ENCODE measurements at places on chromosomes 16 and 17.

DNA sequence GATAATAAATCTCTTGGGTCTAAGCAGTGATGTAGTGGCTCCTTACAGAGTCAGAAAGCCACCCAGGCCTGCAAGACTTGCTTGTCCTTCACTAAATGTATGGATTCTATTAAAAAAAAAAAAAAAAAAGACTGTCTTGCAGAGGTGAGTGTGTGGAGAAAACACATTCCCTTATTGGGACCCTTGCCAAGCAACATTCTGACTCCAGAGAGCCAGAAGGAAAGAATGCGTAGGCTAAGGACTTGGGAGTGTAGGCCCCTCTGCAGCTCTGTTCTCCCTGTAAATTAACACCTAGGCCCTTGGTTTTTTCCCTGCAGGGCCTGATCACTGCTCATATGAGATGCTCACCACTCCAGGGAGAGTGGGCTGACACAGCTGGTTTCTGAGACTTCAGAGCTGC, 17.8 kb downstream of the SCPEP1 start:
- H3K4me3 ChIP-seq: no peak overlapping the region
- DNase-seq: no peak
- no peaks in the 10 kb centered on the region for H3K36me3 ChIP-seq
- no peak overlapping the region for H3K27ac ChIP-seq
- no peaks in the 10 kb centered on the region for H3K27me3 ChIP-seq

DNA sequence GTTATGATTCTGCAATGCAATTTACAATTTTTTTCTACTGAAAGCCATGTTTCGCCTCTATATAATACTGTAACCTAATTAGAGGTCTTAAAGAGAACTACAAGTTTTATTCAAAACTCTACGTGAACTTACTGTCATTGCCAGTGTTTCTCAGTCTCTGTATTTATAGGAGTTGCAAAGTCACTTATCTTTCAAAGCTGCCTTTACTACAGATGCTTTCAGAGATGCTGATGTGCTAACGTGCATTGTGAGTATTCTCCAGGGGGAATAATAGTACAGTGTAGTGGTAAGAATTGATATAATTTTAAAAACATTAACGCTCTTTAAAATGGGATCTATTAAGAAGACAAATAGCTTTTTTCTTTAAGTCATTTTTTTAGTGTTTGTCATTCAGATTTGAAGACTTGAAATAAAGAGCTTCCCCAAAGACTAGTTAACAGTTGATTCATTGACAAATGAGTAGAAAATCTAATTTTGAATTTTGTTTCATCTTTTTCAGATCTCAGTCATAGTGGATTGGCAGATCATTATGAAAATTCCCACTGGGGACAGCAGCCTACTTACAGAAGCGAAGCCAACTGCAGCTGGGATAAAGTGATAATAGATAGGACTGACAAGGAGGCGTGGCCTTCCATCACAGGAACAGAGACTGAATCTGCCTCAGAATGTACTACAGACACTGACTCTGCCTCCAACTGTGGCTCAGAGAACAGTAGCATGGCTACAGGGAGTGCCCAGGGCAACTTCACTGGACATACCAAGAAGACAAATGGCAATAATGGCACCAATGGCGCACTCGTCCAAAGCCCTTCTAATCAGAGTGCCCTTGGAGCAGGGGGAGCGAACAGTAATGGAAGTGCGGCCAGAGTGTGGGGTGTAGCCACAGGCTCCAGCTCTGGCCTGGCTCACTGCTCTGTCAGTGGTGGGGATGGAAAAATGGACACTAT, 79.9 kb downstream of the TMC6 start:
- H3K4me3 ChIP-seq: no peak overlapping the region
- H3K4me1 ChIP-seq: no peaks in the 10 kb centered on the region
- no peaks in the 10 kb centered on the region for H3K27me3 ChIP-seq
- H3K27ac ChIP-seq: no peak overlapping the region
- H3K36me3 ChIP-seq: peaks cover 9% of the 10 kb centered on the region

- DNase-seq: peak; percentile 63
- no peaks in the 10 kb centered on the region for H3K27me3 ChIP-seq
- no peak overlapping the region for H3K27ac ChIP-seq
- no peak overlapping the region for H3K4me3 ChIP-seq
Measured at GRCh38 chr17:47802341-47803022, 19.1 kb downstream of the OSBPL7 start.

- no peaks in the 10 kb centered on the region for H3K27me3 ChIP-seq
- no peak within 1 kb of the TSS for H3K27ac ChIP-seq
- no peaks in the 10 kb centered on the region for H3K36me3 ChIP-seq
- peak within 1 kb of the TSS; percentile 30 for H3K4me3 ChIP-seq
Measured at GRCh38 chr17:63699638-63700527, at the start of gene LIMD2. Gene LIMD2, minus strand, starts transcription at chr17:63700125. Its CDS starts 827 bp downstream, at chr17:63699298.

GRCh38 chr17:79779084-79779529, 1.2 kb downstream of the CBX2 start:
- no peak overlapping the region for H3K27ac ChIP-seq
- peaks cover 43% of the 10 kb centered on the region for H3K4me1 ChIP-seq
- no peak overlapping the region for H3K4me3 ChIP-seq
- H3K27me3 ChIP-seq: no peaks in the 10 kb centered on the region
- H3K36me3 ChIP-seq: no peaks in the 10 kb centered on the region

DNA sequence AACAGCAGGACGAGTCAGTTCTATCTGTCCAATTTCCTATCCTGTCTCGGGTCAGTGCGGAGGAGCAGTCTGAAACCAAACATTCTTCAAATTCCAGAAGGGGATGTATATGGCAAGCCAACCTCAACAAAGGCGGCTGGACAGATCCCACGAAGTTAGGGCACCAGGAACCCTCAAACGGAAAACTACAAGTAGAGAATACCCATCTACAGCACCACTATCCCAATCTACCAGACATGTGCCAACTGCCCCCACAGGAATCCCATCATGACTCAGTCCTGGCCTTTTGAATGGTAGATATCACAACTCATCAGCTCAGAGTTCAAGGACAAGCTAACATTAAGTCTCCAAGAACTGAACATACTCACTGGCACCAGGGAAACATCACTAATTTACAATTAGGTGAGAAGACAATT, 2.3 kb downstream of the NAT9 start:
- H3K4me3 ChIP-seq: no peak overlapping the region
- no peaks in the 10 kb centered on the region for H3K27me3 ChIP-seq
- no peak overlapping the region for H3K27ac ChIP-seq
- H3K36me3 ChIP-seq: peaks cover 6% of the 10 kb centered on the region
